ENCODE measurements at places on chromosomes 7 and 10.

DNA sequence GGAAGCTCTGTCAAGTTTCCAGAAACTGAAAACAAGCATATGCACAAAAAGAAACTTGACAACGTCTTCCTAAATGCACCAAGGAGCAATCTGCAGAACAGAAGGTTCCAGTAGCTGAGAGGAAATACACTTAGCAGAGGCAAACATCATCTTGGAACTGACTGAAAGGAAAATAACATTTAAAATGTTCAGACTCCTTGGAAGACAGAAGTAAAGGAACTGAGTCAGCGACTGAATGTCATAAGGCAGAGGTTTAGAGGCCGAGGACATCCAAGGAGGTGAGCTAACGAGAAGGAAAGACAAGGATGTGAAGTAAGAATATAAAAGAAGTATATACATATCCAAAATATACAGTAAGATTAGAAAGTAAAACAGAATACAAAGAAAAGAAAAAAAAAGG lies 24.1 kb downstream of the SEMA3D start:
- DNase-seq: no peak

- no peak for DNase-seq
Observed at GRCh38 chr7:51918581-51918980, 602.0 kb upstream of the COBL start.

GRCh38 chr7:134737566-134738345 lies 41.7 kb upstream of the CALD1 start:
- peak; percentile 5 for DNase-seq

DNA sequence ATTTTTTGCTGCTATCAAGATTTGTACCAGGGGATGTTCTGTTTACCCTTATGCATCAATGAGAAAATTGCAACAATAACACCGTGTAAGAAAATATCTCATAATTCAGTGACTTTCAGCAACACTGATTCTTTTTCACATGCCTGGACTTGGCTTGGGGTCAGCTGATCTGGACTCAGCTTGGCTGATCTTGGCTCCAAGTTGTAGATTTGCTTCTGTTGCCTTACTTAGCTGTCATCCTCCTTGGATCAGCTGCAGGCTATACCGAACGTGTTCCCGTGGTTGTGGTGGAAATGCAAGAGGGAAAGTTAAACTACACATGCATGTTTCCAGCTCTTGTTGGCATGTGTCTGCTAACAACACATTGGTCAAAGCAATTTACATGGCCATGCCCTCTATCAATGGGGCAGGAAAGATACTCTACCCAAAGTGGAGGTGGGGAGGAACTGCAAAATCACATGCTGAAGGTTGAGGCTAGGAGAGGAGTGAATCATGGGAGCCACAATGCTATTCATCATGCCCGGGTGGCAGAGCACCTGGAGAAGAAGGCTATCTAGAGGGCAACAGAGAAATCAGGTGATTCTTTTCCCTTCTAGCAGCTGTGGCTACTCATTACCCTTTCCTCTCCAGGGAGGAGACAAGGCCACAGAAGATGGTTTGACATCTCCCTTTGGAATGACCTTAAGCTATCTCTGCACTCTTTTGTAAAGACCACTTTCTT lies 1276.3 kb upstream of the AUTS2 start:
- no peak for DNase-seq

- no peak for DNase-seq
Observed at GRCh38 chr7:152180048-152180447, 154.6 kb downstream of the GALNT11 start.

DNA sequence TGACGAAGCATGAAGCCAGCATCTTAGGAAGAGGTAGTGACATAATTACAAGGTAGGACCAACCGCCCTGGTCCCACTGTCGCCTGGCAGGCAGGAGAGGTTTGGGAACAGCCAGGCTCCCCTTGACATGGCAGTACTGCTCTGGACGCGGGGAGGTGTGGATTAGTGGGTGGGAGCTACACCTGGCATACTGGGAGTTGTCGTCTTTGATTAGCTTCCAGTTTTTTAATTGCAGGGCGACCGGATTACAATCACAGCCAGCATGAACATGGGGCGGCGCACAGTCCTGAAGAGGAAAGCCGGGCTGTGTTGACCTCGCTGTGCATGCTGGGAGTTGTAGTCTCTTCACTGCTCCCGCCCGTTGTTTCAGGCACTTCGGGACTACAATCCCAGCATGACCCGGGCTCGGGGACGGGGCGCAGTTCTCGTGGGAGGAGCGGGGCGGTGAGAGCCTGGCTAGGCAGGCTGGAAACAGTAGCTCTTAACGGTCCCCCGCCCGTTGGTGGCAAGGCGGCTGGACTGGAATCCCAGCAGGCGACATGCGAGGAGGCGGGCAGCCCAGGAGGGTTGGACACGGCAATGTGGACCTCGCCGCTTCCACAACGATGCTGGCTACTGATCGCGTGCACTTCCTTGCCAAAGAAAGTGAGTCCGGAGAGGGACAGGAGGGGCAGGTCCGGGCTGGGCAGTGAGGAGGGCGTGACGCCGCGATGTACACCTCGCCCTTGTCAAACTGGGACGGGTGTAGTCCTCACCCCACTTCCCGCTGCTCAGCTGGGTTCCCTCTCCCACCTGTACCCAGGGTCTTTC lies 98.0 kb upstream of the ZNF722 start:
- DNase-seq: no peak

DNA sequence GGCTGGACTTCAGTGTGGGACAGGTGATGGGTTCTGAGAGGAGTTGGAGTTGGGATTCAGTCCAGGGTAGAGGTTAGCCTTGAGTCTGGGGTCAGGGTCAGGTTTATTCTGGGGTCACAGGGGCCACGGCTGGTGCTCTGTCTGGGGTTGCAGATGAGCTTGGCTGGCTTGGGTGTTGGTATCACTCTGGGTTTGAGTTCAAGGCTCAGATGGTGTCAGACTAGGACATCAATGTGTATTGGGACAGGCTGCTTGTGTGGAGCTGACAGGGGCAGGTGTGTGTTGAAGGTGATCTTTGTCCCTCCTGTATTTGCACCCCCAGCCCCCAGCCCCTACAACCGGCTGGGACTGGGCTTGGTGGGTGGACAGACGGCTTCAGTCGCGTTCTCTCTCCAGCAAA lies 26.8 kb downstream of the TMEM270 start:
- DNase-seq: no peak

GRCh38 chr7:136131304-136131630 lies 154.1 kb upstream of the MTPN start:
- DNase-seq: no peak

DNA sequence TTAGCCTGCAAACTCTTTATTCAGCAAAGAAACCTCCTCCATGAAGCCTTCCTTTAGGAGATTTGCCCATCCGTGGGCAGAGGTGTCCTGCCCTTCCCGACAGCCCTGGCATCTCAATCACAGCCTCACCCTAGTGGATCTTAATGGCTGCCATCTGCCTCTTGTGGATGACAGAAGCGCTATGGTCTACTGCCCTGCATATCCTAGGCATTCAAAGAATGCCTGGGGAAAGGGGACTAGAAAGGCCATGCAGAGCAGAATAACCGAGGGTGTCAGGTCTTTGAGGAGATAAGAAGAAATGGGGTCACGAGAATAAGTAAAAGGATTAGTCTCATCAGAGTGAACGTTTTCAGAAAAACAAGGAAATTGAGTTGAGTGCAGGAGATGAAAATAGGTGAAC lies 57.7 kb upstream of the SPOCK2 start:
- DNase-seq: no peak

- DNase-seq: no peak
Observed at GRCh38 chr7:143013893-143014292, 13.0 kb downstream of the OR9A2 start.

- DNase-seq: no peak
Observed at GRCh38 chr10:93991596-93992284, 2.0 kb upstream of the PLCE1 start.

- DNase-seq: no peak
Observed at GRCh38 chr10:94123258-94123995, 129.7 kb downstream of the PLCE1 start.

GRCh38 chr10:72260976-72261783 lies 12.5 kb upstream of the DDIT4 start:
- peak; percentile 72 for DNase-seq

DNA sequence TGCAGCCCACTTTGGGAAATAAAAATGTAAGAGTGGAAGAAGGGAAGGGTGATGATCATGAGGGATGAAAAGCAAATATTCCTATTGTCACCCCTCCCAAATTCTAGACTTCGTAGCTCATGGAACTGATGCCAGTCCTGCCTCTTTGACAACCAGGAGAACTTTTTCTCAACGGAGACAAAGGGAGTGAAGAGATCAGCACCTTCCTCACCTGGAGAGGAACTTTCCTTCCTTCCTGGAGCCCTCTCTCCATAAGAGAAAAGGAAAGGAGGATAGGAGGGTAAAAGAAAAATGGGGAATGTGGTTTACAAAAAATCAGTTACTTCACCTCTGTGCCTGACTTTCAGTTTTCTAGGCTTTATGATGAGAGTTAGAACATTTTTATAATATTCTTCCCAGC lies 3.4 kb downstream of the TBX20 start:
- no peak for DNase-seq

GRCh38 chr7:79401254-79401653 lies 52.2 kb downstream of the MAGI2 start:
- DNase-seq: no peak

GRCh38 chr7:95316588-95316987 lies 7.7 kb downstream of the PON1 start:
- no peak for DNase-seq

DNA sequence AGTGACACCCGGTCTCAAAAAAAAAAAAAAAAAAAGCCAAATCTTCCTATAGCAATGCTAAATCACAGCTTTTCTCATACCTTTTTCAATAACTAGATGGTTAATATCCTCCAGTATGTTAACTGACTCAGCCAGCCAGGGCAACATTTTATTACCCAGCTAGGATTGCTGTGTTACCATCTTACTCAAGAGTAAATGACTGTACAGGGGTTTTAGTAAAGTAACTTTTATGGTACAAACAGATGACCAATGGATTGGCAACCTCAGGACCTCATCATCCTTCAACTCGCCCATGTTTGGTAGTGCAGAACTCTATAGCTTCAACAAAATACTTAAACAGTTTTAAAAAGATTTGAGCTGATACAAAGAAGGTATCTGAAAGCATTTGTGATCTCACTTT lies 59.5 kb downstream of the HBP1 start:
- DNase-seq: no peak

- no peak for DNase-seq
Observed at GRCh38 chr10:16968416-16969041, 151.3 kb upstream of the RSU1 start.

- DNase-seq: peak; percentile 34
Observed at GRCh38 chr7:124263232-124263827, 230.5 kb upstream of the TMEM229A start.

GRCh38 chr7:116298055-116298454 lies 87.7 kb downstream of the TES start:
- DNase-seq: no peak

DNA sequence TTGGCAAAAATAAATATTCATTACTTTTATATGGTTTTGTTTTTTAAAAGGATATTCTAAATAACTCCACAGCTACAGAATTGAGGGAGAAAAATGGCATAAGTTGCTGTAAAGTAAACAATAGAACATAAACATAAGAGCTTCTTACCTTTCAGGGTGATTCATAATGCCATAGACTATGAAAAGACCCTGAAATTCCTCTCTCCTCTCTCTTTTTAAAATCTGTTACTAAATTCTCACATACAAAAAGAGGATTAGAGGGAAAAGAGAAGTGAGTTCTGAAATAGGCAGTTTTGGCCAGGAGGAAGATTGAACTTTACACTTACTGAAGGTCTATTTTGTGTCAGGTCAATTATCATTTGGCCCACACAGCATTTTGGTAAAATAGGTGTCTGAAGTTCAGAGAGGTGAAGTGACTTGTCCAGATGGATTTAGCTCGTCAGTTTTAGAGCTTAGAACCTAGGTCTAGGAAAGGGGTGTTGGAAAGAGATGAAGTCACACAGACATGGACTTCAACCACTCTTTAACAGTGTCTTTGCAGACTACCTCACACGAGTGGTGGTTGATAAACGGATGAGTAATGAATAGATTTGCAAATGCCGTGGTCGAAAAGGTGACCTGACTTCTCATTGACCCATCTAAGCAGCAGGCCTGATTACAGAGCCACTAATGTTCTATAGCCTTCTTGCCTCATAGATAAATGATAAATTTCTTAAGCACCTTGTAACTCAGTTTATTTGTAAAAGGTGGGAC lies 190.6 kb upstream of the CCDC6 start:
- no peak for DNase-seq

DNA sequence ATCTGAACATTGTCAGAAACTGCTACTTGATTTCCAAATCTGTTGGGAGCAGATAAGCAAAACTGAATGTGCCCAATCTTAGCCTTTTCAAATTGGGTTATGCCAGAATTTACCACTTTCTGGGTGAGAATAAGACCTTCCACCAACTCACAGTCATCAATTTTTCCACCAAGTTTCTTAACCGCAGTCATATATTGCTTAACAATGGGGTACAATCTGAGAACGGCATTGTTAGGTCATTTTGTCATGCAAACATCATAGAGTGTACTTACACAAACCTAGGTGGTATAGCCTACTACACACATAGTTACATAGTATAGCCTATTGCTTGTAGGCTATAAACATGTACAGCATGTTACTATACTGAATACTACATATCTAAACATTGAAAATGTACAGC lies 16.0 kb downstream of the MRPS33 start:
- DNase-seq: no peak

DNA sequence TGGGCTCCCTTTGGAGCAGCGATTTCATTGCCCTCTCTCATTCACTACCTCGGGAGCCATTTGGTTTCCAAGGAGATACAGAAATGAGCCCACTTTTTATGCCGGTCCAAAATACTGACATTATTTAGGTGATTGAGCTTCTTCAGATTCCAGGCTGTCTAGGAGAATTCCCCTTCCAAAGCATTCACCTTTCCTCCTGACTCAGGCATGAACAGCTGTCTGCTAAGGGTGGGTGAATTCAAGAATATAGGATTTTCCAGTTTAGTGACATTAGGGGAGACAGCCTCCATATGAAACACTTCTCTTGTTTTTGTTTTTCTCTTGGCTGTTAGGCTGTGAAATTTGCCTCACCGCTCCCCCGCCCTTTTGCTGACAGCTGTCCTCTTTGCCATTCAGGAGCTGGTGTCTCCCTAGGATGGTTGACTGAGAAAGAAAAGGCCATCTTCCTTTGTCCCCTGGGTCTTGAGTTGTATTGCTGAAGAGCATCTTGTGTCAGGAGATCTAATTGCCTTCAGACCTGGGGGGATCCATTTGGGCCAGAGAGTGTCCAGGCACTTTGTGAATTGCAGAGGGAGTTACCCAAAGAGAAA lies 56.7 kb downstream of the LRRC4 start:
- no peak for DNase-seq

- no peak for DNase-seq
Observed at GRCh38 chr10:130127364-130128061, 8.7 kb upstream of the GLRX3 start.

GRCh38 chr10:115167751-115168150 lies 74.6 kb downstream of the ATRNL1 start:
- no peak for DNase-seq

GRCh38 chr10:84293574-84294016 lies 34.8 kb upstream of the CCSER2 start:
- no peak for DNase-seq
